ENCODE measurements at places on chromosomes 11 and 22.

- DNase-seq, result no peak
Observed at GRCh38 chr11:12148466-12148865, 38.1 kb downstream of the MICAL2 start.

- no peak for DNase-seq
Observed at GRCh38 chr11:81899156-81899555, 834.5 kb downstream of the FAM181B start.

- DNase-seq, result peak; percentile 71
Observed at GRCh38 chr11:12205330-12205729, 94.9 kb downstream of the MICAL2 start.

DNA sequence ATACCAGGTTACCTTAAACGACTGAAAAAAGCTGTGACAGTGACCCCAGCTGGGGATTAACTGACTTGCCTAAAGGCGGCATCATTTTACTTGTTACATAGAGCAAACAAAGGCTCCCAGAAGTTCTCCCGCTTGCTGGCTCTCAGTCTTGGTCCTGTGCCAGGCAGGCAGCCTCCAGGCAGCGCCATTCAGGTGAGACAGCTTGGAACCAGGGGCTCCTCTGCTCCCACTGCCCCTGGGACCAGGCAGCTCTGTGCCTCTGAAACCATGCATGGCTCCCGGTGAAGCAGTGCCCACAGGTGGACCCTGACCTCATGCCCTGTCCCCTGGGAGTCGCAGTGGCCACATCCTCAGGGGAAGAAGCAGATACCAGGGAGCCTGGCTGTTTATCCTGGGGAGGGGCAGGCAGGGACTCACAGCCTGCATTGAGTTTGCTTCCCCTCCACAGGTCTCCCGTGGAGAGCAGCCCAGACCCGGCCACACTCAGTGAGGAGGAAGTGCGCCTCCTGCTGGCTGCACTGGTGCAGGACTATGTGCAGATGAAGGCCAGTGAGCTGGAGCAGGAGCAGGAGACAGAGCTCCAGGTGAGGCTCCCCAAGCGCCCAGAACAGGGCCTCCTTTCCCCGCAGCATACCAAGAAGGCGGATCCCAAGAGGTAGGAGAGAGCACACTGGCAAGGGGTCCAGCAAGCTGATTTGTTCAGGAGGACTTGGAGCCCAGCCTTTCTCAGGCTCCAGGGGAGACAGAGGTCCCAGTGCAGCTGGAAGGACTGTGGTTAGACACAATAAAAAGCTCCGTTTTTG is 15.6 kb upstream of the CYP2R1 start:
- peak; percentile 17 for DNase-seq

DNA sequence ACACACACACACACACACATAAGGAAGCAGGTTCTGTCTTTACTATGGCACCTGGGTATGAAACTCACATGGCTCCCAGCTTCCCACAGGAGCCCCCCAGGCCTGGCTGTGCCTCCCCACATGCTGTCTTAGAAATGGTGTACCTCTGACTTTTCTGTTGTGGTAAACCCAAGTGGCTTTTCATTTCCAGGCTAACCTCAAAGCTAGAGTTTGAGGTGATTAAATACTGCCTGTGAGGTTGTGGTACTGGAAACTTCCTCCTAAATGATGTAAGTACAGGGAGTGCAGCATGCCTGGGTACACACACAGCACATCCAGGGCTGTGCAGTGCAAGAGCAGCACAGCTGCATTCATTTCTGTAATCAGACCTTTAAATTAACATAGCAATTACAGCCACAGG is 34.4 kb downstream of the ME3 start:
- no peak for DNase-seq

- peak; percentile 93 for DNase-seq
Observed at GRCh38 chr11:10329935-10330334, 25.1 kb downstream of the ADM start.
